Epithelial cell of umbilical artery (primary cell): ENCODE measurements at places on chromosomes 7 and 10. TPM values are rescaled to one million over a fixed set of nuclear protein-coding genes. Genes with fewer than 3 reads are reported as not detected.

PPP1R9A gene
- total RNA-seq: 1.6 and 4.0 TPM in 2 replicates

AUTS2 gene
- total RNA-seq: 0.30 and 0.65 TPM in 2 replicates

DENND2A gene
- 0.30 TPM in 1 of 2 replicates, not detected in the other for total RNA-seq

MAGI2 gene
- 0.97 and 2.1 TPM in 2 replicates for total RNA-seq

ITPRID1 gene
- not detected in 2 replicates for total RNA-seq

HOXA11 gene
- 8.1 and 10.3 TPM in 2 replicates for total RNA-seq

ZPBP gene
- not detected in 2 replicates for total RNA-seq

URGCP gene
- total RNA-seq: 20.5 and 35.4 TPM in 2 replicates

MUC3A gene
- total RNA-seq: not detected in 2 replicates

MGAM2 gene
- not detected in 2 replicates for total RNA-seq

DNA2 gene
- total RNA-seq: 11.0 and 15.2 TPM in 2 replicates

HOGA1 gene
- 0.32 and 1.1 TPM in 2 replicates for total RNA-seq

C10orf62 gene
- not detected in 2 replicates for total RNA-seq
